NCI-H1092 (cell line): ENCODE measurements at places on chromosomes 1 and 21.

DNA sequence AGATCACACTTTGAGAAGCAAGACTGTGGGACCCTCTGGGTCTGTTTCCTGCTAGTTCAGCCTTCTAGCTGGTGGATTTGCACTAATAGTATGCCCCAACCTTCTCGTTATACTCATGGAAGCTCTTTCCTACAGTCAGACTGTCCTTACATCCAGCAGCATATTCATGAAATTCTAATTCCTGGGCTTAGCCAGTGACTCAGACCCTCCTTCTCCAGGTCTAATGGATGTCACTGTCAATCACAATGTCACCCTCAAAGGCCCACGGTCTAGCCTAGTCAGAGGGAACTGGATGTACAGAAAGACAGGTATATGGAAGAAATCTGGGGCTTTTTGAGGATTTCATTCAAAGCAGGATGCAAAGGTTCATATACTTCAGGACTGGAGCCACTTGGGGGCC, 72.4 kb downstream of the KCNJ15 start:
- DNase-seq = no peak

GRCh38 chr1:220544901-220545303, 17.0 kb downstream of the MARK1 start:
- no peak for DNase-seq

DNA sequence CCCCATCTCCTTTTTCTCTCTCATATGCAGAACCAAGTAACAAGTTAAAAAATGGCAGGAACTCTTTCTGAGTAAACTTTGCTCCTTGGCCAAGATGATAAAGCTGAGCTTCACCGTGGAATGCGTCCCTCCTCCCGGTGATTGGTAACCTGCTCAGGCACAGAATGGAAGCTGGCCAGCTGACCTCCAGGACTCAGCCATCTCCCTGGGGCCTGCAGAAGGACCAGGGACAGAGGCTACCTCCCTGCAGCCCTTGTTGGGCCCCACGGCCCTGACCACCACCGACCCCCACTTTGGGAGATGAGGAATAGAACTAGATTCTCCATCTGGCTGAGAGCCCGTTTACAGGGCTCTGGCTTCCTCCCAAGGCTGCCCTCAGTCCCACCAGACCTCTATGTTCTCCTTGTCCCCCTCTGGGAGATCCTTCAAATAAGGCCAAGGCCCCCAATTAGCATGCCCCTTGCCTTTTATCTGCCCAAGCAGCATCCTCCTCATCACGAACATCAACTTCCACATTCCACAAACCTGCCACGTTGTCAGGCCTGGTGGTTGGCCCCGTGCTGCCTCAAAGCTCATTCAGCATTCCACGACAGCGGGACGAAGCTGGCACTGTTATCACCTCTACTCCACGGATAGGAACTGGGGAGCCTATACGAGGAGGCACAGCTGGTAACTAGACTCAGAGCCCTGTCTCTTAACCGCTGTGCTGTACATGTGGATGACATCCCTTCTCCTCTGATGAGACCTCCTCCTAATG, 74.2 kb downstream of the CD34 start:
- DNase-seq = no peak

DNA sequence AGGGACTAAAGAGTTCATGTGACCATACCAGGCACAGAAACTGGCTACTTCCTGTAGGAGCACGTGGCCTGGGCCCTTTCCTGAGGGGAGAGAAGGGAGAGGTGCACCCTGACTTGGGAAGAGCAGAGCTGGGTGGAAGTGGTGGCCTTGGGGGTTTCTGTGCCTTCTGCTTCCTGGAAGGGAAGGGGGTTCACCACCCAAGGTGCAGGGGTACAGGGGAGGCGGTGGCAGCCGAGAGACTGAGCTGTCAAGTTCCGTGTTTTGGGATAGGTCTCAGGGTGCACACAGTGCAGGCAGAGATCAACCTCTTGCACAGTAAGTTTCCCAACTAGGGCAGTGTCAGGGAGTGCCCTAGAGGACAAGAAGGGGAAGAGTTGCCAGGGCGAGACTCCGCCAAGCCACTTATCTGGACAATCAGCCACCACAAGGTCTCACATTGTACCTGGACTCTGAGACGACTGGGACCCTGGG, 10.1 kb downstream of the HECTD3 start:
- DNase-seq = no peak

DNA sequence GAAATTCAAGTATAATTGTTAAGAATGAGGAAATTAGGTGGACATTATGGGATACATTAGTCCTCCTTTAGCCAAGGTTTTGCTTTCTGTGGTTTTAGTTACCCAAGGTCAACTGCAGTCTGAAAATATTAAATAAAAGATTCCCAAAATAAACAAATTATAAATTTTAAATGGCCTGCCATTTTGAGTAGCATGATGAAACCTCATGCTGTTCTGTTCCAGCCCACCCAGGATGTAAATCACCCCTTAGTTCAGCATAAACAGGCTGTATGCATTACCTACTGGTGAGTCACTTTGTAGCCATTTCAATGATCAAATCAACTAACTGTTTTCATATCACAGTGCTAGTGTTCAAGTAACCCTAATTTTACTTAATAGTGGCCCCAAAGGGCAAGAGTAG, 132.5 kb upstream of the LYPLAL1 start:
- DNase-seq = no peak

DNA sequence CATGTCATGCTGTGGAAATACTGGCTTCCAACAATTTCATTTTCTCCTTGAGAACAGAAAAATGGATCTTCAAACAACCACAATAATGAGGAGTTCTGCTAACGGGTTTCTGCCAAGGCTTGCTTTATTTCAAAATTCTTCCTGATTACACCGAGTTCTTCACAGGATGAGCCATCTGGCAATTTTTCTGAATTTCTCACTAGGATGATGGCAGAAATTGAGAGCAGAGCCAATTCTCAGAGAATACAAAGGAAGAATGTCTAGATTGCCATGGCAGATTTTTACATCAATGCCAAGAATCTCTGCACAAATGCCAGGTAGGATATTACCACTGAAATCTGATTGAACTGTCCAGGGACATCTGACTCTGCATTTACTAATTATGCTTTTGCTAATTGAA, 619.0 kb upstream of the CHRM3 start:
- DNase-seq = no peak

DNA sequence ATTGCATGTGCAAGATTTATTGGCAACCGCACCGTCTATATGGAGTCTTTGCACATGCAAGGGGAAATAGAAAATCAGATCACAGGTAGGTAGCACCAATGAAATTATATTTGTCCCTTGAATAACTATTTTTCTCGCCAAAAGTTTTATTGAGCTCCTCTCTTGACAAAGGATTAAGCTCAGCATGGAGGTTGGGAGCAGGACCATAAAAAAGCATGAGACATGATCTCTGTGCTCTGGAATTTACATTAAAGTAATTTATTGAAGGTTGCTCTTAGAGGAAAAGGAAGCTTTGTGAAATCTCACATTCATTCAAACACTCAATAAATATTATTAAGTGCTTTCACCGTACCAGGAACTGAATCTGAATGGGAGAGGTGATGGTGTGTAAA, 66.0 kb upstream of the UBE2U start:
- DNase-seq = no peak

DNA sequence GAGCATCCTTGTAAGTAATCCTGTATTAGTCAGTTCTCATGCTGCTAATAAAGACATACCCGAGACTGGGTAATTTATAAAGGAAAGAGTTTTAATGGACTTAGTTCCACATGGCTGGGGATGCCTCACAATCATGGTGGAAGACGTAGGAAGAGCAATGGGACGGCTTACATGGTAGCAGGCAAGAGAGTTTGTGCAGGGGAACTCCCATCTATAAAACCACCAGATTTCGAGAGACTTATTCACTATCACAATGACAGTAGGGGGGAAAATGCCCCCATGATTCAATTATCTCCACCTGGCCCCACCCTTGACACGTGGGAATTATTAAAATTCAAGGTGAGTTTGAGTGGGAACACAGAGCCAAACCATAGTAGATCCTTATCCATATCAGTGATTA, 124.7 kb downstream of the HIVEP3 start:
- no peak for DNase-seq

DNA sequence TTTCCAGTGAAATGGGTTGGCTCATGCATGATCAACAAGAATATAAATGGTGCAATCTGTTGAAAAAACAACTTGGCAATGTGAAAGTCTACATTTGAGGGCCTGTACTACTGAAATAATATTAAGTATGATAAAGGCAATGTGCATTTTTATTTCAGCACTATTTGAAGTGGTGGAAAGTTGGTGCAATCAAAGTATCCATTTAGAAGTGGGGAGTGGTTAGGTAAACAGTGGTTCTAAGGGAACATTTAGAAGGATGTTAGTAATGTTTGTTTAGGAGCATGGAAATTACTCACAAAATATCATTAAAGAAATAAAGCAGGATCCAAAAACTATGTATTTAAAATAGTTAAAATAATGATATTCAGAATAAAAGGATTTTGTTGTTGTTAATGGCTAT, 60.2 kb downstream of the CHRM3 start:
- no peak for DNase-seq

GRCh38 chr21:46409641-46410406, 48.9 kb upstream of the DIP2A start:
- DNase-seq = no peak

DNA sequence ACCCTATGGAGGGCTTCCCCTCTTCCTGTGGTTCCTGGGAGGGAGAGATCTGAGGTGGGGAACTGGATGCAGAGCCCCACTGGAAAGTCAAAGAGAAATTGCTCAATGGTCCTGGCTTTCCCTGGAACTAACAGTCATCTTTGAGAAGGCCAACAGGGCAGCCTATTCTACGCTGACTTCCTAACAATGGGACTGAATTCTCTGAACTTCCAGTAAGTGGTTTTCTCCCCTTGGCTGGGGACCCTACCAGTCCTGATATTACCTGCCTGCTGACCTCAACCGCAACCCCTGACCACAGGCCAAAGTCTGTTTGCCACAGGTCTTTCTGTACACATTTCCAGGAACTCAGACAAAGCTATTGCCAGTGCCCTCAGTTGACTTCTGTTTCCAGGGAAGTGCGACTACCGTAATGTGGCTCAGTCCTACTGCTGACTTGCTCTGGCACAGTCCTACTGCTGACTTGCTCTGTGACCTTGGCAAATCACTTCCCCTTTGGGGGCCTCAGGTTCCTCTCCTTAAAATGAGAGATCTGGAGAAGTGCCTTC, 55.3 kb downstream of the C8B start:
- DNase-seq = no peak

- DNase-seq = no peak
Observed at GRCh38 chr1:41925712-41926111, 7.0 kb upstream of the HIVEP3 start.

DNA sequence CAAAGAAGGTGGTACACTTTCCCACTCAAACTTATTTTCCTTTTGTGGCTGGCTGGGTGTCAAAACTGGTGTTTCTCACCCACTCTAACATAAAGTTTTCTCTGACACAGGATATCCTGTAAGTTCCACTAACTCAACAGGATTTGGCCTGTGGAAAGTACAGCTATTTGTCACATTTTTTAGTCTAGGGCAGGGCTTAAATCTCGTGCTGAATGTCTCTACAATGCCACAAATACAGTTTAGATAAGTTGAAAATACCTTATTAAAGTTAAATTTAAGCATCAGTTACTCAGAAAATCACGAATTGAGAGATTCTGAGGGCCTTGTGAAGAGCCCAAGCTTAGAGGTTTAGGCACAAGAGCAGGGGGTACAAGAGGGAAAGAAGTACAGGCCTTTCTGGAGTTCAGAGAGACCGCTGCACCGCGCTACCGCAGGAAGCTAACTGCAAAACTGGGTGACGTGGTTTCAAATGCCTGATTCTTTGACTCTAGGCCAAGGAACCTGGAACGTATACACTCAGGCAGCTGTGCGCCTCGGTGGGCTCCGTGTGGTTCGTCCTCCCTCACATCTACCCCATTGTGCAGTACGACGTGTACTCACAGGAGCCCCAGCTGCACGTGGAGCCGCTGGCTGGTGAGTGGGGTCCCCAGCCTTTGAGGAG, 23.4 kb upstream of the PWP2 start:
- no peak for DNase-seq

DNA sequence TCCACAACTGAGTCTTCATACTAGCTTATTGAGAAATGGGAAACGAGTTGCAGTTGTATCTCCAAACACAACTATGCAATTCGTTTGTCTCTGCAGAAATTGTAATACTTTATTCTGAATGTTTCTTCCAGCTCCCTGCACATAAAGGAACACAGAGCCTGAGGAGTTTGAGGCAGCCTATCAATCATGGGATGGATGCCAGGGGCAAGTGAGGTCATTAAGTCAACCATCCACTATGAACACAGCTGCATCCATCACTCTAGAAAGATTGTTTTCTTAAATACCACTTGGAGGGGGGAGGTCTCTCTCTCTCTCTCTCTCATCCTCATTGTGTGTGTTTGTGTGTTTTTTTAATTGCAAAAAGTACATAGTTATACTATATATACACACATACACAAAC, 2.9 kb upstream of the PSMB2 start:
- DNase-seq = no peak

- no peak for DNase-seq
Observed at GRCh38 chr1:203371288-203371687, 20.4 kb upstream of the FMOD start.

DNA sequence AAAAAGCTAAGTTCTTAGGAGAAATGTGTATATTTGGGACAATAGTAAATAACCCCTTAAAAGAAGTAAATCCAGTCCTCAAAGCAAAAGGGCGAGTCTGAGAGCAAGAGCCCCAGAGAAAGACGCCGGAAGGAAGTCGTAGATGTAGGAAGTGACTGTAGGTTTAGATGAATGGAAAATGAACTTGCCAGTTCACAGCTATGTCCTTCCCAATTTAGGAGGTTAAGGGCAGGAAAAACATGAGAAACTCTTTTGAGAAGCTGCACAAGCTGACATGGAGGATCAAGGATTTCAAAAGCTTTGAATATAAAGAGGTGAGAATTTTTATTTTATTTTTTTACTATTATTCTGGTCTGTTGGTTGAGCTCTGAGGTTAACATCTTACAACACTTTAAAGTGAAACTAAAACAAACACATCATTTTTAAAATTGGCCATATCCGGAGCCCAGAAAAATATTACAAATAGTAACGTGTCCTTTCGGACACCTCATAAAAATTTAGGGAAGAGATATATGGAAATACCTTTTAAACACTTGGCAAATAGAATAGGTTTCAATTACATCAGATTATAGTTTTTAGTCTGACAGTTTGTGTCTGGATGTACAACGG, 1178.6 kb downstream of the MRPL39 start:
- DNase-seq = no peak

DNA sequence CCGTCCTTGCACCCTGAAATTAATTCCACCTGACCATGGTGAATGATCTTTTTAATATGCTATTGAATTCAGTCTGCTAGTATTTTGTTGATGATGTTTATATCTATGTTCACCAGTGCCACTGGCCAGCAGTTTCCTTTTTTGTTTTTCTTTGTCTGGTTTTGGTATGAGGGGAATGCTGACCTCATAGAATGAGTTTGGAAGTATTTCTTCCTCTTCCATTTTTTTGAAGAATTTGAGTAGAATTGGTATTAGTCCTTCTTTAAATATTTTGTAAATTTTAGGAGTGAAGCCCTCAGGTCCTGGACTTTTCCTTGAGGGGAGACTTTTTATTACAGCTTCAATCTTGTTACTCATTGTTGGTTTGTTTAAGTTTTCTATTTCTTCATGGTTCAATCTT, 231.6 kb downstream of the MRPL39 start:
- no peak for DNase-seq
